ENCODE measurements at places on chromosomes 7 and 10. TPM values are rescaled to one million over a fixed set of nuclear protein-coding genes. Genes with fewer than 3 reads are reported as not detected.

Gene ENTPD1
- polyA plus RNA-seq: 0.29 TPM

DNA sequence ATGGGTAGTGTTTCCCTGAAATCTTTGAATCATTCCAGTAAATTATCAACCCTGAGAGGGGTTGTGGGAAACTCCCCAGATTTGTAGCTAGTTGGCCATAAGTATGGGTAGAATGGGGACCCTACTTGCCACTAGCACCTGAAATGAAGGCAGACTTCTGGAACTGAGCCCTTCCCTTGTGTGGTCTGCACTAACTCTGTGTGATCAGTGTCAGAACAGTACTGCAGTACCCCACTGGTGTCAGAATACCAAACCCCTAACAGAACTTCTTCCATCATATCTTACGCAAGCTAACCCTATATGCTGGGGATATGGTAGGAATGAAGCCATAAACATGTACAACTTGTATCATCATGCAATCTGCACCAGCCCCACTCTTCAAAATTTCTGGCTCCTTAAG is 50.8 kb downstream of the ABI1 start:
- no peaks in the 10 kb centered on the region for H3K27me3 ChIP-seq
- peaks cover 6% of the 10 kb centered on the region for H3K4me1 ChIP-seq
- no peak for DNase-seq

DNA sequence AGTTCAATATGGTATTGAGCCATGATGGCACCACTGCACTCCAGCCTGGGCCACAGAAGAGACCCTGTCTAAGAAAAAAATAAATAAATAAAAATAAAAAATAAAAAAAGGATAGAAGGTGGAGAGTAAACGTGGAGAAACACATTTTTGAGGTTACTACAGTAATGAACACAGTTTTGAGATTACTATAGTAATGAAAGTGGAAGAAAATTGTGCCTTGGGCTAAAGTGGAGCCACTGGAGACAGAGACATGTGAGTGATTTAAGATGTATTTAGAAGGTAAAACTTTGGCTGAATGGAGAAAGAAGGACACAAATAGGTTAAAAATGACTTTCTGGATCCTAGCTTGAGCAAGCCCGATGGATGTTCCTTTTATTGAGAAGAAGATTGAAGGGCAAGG is 76.8 kb downstream of the HGF start:
- H3K27me3 ChIP-seq: no peaks in the 10 kb centered on the region
- DNase-seq: no peak
- H3K4me1 ChIP-seq: peaks cover 32% of the 10 kb centered on the region

Gene C10orf62
- polyA plus RNA-seq: not detected

Gene ITGA8
- not detected for polyA plus RNA-seq

DNA sequence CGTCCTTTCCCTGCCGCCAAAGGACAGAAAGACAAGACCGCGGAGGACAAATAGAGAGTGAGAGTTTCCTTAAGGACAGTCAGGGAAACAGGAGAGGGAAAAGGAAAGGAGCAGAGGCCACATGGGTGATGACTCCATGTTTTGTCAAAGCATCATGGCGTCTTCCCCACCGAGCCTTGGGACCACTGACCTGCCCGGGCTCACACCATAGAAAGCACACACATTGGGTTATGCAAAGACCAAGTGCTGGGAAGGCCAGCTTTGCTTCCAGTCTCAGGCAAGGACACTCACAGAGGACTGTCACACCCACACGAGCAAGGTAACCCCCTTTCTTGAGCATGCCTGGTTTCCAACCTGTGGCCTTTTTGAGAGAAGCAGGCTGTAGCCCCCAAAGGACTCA is 23.3 kb upstream of the HABP2 start:
- no peak overlapping the region for H3K27ac ChIP-seq
- no peaks in the 10 kb centered on the region for H3K27me3 ChIP-seq
- no peak for DNase-seq
- H3K36me3 ChIP-seq: no peaks in the 10 kb centered on the region
- peaks cover 10% of the 10 kb centered on the region for H3K4me1 ChIP-seq
- H3K4me3 ChIP-seq: no peak overlapping the region

GRCh38 chr7:72077786-72078185 is 334.4 kb downstream of the CALN1 start:
- no peak for DNase-seq
- no peak overlapping the region for H3K4me3 ChIP-seq
- no peak overlapping the region for H3K27ac ChIP-seq
